Omental fat pad (tissue), 4 donors: ENCODE measurements at places on chromosomes 7 and 10. TPM values are rescaled to one million over a fixed set of nuclear protein-coding genes. Genes with fewer than 3 reads are reported as not detected.

DNA sequence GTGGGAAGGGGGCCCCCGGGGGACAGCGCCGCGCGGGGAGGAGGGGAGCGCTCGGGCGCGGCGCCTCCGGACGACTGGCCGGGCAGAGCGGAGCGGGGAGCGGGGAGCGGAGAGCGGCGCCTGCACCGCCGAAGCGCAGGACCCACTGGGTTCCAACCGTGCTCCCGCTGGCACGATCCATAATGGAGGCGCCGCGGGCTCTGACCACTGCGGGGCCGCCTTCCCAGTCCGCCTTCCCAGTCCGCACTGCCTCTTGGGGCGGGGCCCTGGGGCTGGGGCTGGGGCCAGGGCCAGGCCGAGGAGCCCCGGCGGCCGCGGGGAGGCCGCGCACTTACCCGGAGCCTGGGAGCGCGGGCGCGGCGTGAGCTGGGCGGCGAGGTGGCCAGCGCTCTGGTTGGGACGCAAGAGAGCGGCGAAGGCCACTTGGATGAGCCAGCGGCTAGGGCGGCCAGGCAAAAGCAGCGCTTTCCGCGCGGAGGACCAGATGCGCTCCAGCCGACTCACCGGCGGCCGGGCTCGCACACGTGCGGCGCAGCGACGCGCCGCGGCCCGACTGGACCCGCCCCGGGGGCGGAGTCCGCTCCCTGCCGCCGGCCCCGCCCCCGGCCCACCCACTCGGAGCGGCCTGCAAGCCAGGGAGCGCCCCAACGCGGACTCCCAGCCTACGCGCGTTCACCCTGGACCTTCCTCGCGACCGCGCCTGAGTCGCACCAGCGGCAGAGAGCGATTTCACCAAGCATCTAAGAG lies at the start of gene PUS7:
TSS of gene PUS7 (minus strand) at position 555 of the 747 bp plus-strand sequence. CDS start 13,759 bp downstream, outside the sequence.
- DNase-seq = peak; percentile 47

TAS2R41 gene
- total RNA-seq = not detected

- no peak for DNase-seq
Measured at GRCh38 chr7:148461392-148462179, 129.0 kb upstream of the C7orf33 start.

- no peak for DNase-seq
Measured at GRCh38 chr7:70660819-70661191, 471.1 kb upstream of the GALNT17 start.

GSAP gene
- total RNA-seq = 20.8 TPM

DNA sequence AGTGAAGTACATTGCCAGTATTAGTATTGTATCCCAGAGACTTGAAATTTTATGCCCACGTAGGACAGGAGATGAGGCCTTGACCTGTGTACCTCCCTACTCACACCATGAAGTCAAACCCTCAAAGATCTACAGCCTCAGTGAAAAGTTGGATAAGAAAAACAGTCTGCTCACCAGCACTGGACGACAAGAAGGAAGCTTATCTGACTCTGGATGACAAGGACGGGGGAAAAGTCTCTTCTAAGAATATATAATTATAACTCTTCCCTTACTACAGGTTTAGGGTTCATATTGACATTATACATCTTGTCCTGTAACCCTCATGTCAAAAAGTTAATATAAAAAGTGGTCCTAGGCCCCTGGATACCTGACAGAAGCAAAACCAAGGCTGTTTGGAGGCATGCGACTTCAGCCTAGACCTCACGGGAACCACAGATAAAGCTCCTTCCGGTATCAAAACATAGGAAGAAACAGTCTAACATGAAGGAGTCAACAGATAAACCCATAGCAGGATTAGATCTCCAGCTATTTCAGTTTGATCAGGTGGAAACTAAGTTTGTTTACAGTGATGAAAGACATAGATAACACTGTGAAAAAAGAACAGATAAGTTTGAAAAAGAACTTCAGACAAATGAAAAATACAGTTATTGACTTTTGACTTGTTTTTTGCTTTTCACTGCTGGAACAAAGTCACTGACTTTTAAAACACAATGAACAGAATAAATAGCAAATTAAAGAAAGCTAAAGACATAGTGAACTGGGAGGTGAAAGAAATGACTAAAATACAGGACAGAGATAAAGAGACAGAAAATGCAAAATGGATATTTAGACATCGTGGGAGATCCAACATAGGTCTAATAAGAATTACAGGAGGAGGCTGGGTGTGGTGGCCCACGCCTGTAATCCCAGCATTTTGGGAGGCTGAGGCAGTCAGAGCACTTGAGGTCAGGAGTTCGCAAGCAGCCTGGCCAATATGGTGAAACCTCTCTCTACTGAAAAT lies 145.9 kb downstream of the PHTF2 start:
- no peak for DNase-seq

COX19 gene
- 8.7 TPM for total RNA-seq

- DNase-seq = no peak
Measured at GRCh38 chr10:123521076-123521475, 145.1 kb upstream of the GPR26 start.
